ENCODE measurements at places on chromosomes 13 and 19.

DNA sequence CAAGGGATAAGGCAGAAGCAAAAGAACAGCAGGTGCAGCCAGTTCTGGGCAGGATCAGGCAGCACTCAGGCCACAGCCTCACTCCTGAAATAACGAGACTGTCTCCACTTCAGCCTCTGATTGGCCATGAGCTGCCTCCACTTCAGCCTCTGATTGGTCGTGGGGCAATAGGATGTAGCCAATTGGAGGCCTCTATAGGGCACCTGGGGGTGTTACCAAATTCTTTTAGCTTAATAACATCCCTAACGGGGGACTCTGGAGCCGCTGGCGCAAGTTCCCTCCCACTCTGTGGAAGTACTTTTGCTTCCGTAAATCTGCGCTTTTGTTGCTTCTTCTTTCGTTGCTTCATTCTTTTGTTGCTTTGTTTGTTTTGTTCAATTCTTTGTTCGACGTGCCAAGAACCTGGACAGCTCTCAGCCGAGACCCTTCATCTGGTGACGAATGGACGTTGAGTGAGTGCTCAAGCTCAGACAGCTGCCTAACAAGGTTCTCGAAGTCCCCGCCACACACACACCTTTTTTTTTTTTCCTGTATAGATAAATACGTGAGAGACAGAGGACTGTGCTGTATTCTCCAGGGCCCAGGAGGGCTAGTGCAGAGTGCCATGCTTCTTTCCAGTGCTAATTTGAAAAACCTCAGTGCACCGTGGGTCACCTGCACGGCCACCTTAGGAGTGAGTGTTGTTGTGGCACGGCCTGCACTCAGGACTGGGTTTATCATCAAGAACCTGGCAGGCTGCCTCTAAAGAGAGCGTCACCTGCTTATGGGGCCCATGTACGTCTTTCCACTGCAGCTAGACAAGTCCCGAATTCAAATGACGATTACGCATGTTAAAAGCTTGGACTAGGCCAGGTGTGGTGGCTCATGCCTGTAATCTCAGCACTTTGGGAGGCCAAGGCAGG is 32.0 kb upstream of the TUBGCP3 start:
- DNase-seq, result peak; percentile 85

DNA sequence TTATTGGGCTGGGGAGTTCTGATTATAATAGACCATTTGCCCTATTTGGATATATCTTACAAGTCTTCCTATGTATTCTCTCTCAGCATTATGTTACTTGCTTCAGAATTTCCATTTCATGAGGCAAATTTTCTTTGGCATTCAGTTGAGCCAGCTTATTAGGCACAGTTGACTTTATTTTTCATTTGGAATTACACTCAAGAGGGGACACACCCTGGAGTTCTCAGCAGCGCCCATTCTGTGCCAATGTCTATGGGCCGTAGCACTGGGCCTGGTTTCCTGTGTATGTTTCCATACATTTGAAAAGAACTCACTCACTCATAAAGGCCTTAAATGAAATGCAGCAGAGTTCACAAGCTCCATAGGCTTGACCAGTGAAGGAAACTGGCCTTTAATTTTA is 138.5 kb downstream of the KLF12 start:
- DNase-seq, result no peak

GRCh38 chr19:23255700-23256099 is 5.5 kb upstream of the ZNF724 start:
- no peak for DNase-seq

- no peak for DNase-seq
These were observed 34.3 kb downstream of the MICU2 start for GRCh38 chr13:21569686-21570085.

DNA sequence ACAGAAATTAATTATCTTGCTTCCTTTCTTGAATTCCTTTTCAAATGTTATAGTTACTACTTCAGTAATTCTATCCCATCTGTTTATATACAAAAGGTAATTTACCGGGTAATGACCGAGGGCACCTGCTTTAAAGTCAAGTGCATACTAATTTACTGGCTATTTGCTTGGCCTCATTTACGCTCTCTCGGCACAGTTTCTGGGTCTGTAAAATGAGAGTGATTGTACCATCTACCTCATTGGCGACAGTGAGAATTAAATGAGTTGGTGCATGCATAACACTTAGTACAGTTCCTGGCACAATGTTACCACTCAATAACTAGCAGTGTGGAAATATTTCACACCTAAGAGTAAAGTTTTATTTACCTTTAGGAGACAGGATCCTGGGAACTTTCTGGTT is 111.6 kb downstream of the GGACT start:
- no peak for DNase-seq

DNA sequence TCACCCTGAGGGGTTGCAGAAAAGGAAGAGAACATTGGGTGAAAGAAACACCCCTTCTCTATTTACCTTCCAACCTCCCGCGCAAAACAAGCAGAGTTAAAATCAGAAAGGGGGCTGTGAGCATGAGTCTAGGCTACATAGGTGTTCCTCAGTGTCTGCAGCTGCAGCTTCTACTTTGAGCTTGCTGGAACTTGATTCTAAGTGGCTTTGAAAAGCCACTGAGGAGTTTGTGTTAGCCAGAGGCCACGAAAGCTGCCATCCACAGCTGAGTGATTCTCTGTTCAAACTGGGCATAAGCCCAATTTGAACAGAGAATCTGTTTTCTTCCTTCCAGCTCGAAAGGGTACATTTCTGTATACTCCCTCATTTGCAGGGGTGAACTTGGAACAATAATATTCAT is 343.9 kb downstream of the PCDH9 start:
- DNase-seq, result no peak

- no peak for DNase-seq
These were observed 5.7 kb downstream of the SLC25A30 start for GRCh38 chr13:45412274-45413049.

DNA sequence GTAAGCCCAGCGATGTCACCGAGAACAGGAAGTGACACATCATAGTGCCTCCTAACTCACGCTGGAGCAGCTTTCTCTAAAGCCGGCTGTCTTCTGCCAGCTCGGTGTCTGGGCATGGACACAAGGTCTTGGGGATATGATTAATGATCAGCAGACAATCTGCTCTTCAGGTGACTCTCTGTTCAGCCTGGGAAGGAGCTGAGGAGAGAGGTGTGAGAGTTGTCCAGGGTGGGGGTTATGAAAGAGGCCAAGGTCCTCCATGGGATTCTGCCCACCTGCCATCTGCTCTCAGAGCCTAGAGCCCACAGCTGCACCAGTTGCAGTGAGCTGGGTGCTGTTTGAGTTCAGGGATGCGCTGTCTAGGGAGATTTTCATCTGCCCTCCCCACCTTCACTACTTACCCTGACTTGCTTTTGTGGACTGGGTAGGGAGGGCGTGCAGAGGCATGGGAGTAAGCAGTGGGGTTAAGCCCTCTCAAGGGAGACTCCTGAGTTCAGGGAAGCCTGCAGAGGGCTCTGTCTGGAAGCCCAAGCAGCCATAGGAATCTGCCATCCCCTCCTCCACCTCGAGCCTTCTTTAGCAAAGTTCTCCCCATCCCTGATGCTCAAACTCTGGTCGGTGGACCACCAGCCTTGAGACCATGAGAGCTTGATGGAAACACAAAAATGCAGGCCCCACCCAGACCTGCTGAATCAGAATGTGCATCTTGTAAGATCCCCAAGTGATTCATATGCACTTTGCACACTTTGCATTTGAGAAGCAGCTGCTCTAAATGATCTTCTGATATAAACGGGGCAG is 539.7 kb downstream of the RFC3 start:
- DNase-seq, result no peak

DNA sequence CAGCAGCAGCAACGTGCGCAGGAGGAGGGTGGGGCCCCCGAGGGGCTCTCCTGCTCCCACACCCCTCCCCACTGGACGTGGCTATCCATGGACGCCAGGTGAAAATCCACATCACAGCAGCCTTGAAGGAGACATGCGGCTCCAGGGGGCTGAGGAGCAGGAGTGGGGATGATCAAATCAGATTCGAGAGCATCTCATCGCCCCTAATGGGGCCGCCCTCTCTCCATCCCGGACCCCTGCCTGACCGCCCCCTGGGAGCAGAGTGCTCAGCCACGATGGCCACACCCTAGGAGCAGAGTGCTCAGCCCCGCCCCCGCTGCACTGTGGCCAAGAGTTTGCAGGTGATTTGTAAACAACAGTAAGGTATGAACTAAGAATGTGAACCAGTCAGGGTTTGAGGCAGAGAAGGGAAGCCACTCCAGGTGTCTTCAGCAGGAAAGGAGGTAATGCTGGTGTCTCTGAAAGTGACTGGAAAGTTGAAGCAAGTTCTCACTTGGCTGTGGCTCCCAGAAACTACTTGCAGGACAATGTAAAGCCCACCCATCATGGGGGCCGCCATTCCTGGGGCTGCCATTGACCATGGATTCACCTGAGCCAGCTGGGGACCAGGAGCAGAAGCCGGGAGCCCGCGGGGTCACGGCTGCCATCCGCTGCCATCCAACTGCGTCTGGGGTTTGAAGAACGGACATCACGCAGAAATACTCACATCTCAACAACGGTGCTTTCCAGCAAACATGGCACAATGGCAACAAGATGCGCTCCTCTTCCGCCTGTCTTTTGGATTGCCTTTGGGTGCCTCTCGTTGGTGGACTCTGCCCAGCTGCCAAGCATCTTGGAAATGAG is 71.8 kb downstream of the SPACA7 start:
- DNase-seq, result no peak

- no peak for DNase-seq
These were observed 187.0 kb upstream of the EDNRB start for GRCh38 chr13:78105656-78106055.

DNA sequence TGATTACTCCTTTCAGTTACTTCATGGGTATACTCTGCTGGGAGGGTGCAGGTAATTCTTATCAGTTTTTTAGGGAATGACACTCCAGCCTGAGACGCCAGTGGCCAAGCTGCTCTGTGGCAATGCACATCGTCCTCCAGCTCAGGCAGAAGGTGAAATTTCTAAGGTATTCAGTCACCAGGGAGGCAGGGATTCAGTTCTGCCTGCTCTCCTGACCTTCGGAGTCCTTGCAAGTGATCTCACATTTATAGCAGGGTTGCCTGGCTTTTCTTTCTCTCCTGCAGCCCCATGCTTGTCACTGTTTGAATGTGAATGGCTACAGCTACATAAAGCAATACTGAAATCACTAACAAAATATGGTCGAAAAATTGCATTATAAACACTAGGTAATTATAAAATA is 1447.5 kb downstream of the EFNB2 start:
- peak; percentile 46 for DNase-seq

DNA sequence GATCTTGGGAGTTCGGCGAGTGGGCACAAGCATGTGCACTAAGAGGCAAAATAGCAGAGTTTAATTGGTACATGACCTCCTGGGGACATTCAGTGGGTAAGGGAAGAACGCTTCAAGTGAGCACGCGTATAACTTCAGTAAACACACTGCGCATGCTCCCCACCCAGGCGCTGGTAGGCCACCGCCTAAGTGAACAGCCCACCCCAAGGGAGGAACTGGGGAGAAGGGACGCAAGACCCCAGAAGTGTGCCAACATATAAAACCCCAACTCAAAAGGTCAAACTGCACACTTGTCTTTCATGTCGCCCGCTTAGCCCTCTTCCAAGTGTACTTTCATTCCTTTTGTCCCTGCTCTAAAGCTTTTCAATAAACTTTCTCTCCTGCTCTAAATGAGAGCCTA is 10.5 kb upstream of the NTN5 start:
- no peak for DNase-seq

- no peak for DNase-seq
These were observed 102.0 kb downstream of the DCLK1 start for GRCh38 chr13:36029166-36029565.

- peak; percentile 68 for DNase-seq
These were observed 2.0 kb upstream of the KLF12 start for GRCh38 chr13:74136084-74136658.

GRCh38 chr13:47027780-47028437 is 131.1 kb upstream of the HTR2A start:
- no peak for DNase-seq

DNA sequence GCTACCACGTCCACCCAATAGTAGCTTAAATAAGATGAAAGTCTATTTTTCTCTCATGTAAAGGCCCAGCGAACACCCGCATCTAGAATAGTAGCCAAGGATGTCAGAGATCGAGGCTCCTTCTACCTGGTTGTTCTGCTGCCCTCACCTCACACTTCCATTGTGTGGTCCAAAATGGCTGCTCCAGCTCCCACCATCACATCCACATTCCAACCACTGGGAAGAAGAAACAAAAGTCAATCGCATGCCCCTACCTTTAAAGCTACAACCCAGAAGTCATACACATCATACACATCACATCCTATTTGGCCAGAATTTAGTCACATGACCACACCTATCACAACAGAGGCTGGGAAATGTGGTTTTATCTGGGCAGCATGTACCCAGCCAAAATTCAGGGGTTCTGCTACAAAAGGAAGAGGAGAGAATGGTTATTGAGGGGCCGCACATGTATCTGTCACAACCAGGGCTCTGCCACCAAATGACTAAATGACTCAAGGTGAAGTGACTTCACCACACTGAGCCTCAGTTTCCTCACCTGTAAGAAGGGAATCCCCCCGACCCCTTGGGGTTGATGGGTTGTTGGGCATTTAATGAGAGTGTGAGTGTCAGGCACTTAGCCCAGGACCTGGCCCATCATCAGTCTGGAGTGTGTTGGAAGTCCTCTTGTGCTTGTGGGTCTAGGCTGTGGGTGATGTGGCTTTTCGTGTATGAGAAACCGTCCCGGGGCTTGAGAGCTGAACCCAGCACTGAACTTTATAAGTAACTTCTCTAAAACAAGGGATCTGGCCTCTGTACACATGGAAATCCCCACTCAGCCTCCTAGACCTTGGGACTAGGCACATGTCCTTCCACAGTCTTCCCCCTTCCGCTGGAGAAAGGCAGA is 10.2 kb upstream of the CBLC start:
- no peak for DNase-seq

GRCh38 chr19:679418-680286 is 3.5 kb downstream of the FSTL3 start:
- DNase-seq, result peak; percentile 77

DNA sequence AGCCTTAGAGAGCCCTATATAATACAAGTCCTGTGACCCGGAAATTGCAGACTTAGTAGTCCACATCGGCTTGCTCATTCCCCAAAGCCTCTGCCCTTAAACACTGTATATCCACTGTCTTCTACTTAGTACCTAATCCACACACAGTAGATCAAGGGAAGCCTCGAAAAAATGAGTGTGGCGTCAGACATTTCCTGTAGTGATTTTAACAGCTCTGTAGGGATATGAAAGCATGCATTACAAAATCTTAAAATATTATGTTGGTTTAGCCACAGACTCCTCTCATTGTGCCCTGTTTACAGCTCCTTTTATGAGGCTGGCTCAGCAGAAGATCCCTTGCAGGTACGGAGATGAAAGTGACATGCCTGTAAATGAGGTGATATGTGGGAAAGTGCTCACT is 416.3 kb downstream of the LIG4 start:
- no peak for DNase-seq

DNA sequence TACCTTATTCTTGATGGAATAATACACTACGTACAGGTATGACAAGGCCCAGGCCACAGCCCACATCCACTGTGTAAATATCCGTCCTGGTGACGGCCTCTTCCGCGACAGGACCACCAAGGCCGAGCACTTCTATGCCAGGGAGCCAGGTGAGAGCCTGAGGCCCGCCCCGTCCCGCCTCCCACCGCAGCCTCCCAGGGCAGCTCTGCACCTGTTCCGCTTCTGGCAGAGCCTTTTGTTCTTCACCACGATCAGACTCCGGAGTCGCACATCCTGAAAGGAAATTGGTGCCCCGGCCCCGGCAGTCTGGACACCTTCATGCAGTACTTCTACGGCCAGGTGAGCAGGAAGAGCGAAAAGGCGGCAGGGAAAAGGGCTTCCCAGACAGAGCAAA is 10.6 kb upstream of the ZNF358 start:
- no peak for DNase-seq

- no peak for DNase-seq
These were observed 1.5 kb downstream of the GRK1 start for GRCh38 chr13:113668491-113668971.
